ENCODE measurements at places on chromosomes 3 and 15.

DNA sequence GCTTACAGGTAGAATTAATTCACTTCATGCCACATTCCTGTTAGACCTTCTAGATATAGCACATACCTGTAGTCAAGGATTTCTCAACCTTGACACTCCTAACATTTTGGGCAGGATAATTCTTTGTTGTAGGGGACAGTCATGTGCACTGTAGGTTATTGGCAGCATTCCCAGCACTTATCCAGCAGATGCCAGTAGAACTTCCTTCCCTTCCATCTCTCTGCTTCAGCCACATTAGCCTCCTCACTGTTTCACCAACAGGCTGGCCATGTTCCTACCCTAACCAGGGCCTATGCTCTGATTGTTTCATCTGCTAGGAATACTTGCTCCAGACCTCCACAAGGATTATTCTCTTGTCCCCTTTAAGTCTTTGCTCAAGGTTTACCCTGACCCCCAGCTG, 68.0 kb upstream of the STAC start:
- no peak for DNase-seq

DNA sequence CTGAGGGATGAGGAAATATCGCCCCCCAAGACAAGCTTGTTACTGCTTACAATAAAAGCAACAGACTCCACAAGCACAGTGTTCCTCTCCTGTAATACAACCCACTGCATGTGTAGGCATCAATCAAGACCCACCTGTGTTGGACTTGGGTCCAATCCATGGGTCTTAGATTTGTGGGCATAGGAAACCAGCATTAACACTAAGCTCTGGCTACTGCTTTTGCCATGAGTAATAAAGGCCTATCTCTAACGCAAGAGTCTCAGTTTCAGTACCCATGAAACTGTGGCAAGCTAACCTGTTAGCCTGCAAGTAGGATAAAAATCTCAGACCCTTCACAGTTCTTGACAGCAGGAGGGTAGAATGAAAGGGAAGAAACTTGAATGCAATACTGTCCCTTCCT, 5.2 kb upstream of the EIF1B start:
- no peak for DNase-seq

GRCh38 chr15:101052681-101053121, 133.5 kb downstream of the LRRK1 start:
- DNase-seq = no peak

GRCh38 chr3:144018776-144019175, 47.2 kb downstream of the DIPK2A start:
- no peak for DNase-seq

DNA sequence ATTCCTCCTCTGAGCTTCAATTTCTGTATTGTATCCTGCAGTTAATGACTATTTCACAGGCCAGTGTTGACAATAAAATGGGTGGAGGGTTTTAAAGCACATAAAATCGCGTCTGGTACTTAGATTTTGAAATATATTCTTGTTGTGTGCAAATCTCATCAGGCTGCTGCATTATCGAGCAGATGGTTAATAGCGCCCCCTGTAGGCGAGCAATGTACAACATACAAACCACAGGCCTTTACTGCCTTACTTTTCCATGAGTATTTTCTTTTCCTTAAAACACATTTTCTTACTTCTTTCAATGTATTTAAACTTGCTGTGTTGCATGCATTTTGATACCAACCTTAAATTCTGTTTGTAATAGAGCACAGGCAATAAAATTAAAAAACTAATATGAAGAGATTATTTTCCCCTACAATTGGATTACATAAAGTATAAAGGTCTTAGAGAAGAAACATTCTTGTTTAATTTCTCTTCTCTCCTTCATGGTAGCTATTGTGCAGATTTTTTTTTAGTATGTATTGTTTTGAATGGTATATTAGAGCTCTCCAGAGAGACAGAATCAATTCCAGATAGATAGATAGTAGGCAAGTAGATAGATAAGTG, 608.4 kb downstream of the CADM2 start:
- peak; percentile 60 for DNase-seq

GRCh38 chr3:128326051-128326823, 140.5 kb downstream of the DNAJB8 start:
- no peak for DNase-seq

- no peak for DNase-seq
These were observed 418.5 kb downstream of the NSUN3 start for GRCh38 chr3:94481226-94481898.

DNA sequence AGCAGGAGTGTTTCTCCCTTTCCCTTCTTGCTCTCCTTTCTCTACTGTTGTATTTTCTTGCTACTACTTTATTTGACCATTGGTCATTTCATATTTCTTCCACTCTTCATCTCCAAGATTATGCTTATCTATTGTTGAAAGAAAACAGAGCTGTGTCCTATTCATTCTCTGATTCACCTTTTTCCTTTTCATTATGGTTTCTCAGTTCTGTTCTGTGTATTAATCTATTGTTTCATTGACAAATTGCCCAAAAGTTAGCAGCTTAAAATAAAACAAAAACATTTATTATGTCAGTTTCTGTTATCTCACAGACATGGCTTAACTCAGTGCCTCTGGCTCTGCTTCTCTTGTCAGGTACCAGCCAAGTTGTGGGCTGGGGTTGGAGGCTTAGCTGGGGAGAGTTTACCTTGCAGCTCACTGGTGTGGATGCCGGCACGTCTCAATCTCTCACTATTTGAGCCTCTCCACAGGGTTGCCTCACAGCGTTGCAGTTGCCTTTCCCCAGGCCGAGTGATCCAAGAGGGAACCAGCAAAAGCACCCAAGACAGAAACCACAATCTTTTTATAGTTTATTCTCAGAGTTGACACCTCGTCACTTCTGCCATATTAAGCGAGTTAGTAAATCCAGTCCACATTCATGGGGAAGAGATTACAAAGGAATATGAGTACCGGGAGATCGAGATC, 36.9 kb upstream of the FILIP1L start:
- DNase-seq = no peak

GRCh38 chr3:48273594-48274211, 32.8 kb downstream of the ZNF589 start:
- DNase-seq = peak; percentile 64

DNA sequence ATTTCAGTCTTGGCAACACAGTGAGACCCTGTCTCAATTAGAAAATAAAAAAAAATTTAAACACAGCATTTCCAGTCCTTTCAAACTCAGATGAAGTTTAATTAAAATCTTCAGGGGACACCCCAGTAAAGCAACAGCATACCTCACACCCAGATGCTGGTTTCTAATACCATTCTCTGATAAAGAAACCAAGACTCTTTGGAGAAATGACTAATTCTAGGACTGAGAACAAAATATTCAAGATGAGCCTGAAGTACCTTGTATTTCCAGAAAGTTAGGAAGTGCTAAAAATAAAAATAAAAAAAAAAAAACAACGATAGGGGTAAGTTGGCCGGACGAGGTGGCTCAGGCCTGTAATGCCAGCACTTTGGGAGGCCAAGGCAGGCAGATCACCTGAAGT, 14.0 kb upstream of the MAP4 start:
- DNase-seq = no peak

GRCh38 chr3:62662677-62663076, 212.5 kb downstream of the CADPS start:
- DNase-seq = peak; percentile 42

- DNase-seq = no peak
These were observed 233.1 kb upstream of the HES1 start for GRCh38 chr3:193902607-193903511.

GRCh38 chr15:80940851-80941250, 48.8 kb downstream of the MESD start:
- DNase-seq = no peak

DNA sequence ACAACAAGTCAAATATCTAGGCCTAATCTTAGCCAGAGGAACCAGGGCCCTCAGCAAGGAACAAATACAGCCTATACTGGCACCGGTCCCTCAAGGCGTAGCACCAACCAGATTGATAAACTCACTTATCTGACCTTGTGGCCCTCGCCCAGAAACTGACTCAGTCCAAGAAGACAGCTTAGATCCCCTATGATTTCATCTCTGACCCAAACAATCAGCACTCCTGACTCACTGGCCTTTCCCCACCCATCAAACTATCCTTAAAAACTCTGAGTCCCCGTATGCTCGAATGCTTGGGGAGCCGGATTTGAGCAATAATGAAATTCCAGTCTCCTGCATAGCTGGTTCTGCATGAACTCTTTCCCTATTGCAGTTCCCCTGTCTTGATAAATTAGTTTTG, 1.6 kb upstream of the SORD start:
- DNase-seq = no peak

- DNase-seq = no peak
These were observed 95.2 kb downstream of the SPATA16 start for GRCh38 chr3:173045770-173046382.

DNA sequence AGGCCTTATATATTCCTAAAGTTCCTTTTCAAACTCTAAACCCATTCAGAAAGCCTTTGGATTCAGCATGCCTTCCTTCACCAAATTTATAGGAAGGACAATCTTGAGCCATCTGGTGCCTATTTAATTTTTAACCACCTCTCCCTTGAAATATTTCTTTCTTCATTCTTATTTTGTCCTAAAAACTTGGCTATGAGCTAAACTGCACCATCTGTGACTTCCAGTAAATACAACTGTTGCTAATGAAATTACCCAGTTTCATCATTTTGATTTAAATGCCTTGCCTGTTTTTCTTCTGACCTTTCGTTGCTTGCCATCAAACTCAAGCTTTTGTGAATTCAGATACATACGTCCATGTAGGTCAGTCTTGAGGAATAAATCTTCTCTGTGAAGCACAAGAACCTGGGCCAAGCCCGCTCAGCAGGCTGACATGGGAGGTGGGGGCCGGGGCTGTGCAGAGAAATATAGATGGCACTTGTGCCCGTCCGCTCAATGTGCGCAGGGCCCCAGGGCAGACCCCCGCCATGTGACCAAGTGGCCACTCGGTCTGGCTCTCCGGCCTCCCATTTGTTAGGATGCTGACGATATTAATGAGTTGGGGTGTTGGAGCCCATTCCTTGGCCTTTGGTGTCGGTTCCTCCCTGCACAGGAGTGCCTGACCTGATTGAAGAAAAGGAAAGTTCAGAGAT, 335.9 kb downstream of the VPS13C start:
- DNase-seq = no peak

DNA sequence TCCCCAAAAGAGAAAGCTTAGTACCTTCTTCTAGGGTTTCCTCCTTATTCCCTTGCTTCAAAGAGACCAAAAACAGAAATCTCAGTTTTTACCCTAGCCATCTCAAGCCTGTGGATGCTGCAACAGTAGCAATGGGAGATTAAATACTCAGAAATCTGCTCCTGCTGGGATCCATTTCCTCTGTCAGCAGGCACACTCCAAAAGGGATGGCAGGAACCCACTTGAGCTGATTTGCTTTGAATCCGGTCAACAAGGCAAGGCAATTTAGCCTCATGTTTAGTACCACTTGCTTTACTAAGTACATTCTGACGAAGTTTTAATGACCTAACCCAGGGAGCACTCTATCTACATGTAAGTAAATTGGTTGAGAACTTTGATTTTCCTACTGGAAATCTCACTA, 590.0 kb upstream of the ADAMTS9 start:
- DNase-seq = peak; percentile 17
